ENCODE measurements at places on chromosomes 7 and 10.

DNA sequence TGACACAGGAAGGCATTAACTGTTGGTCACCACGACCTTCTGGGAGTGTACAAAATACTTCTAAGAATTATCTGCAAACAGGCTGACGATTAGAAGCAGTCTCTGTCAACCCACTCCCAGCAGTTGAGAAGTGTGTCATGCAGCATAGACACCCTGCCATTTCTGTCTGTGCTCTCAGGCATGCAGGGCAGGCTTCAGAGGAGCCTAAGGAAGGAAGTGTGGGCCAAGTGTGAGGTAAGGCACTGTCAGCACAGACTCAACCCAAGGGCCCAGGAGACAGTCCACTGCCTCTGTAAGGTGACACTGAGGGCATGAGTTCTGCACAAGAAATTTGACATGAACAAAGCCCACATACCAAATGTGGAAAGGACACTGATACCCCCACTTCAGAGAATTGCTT, 109.0 kb upstream of the VIPR2 start:
- DNase-seq: peak; percentile 6

- DNase-seq: no peak
These were observed 410.8 kb upstream of the PRKCQ start for GRCh38 chr10:6990891-6991290.

GRCh38 chr10:126599949-126600682, 70.4 kb downstream of the C10orf90 start:
- no peak for DNase-seq

DNA sequence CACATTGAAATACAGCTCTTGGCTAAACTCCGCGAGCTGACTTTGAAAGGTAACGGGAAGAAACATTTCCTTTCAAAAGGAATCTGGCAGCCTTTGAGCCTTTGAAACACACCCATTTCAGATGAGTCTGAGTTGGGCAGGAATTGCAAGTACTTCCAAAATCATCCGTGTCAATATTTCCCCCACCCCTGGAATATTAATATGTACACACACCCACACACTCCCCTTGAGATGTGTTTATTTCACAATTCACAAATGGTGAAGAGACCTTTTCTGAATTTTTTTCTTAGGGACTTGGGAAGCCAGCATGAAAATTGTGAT, 438.7 kb upstream of the NRP1 start:
- DNase-seq: no peak

- no peak for DNase-seq
These were observed 15.3 kb downstream of the PPP1R17 start for GRCh38 chr7:31702354-31702753.

GRCh38 chr7:47337531-47337930, 244.4 kb downstream of the TNS3 start:
- DNase-seq: no peak

DNA sequence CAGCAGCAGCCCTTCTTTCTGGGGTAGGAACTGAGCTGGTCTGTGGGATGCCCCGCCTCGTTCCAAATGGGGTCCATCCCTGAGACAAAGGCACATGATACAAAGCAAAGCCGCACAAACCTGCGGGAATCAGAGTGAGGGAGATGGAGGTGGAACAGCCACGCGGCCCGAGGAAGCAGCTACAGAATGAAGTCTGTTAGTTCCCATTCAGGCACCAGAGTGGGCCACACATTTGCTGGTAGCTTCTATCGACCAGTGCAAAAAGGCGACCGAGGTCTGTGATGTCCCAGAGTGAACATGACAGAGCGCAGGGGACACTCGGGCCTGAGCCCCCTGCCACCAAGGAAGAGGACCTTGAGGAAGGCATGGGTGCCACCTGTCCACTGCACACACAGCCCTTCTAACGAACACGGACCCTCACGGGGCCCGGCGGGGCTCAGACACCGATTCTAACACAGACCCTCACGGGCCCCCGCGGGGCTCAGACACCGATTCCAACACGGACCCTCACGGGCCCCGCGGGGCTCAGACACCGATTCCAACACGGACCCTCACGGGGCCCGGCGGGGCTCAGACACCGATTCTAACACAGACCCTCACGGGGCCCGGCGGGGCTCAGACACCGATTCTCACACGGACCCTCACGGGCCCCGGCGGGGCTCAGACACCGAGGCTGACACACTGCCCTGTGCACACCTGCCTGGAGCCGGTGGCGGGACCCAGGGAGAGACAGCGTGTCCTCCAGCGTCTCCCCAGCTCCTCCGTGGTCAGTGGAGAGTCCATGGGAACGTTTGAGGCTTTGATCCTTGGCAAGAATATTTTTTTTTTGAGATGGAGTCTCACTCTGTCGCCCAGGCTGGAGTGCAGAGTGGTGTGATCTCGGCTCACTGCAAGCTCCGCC, 32.8 kb upstream of the FAM20C start:
- DNase-seq: no peak

DNA sequence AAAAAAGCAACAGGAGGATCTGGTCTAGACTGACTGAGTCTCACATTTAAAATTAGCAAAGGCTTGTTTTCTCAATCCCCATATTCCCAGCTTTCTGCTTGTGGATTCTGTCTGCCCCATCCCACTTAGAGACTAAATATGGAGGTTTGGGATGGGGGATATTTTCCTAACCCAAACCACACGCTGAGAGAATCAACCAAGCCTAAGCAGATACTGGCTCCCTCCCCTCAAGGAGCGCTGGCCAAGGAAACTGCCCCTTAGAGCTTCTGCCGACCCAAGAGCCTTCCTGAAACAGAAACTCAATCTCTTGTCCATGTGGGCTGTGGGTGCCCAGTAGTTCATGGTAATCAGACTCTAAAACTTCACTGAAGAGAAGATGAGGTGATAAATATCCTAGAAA, 3.9 kb downstream of the FFAR4 start:
- DNase-seq: no peak

DNA sequence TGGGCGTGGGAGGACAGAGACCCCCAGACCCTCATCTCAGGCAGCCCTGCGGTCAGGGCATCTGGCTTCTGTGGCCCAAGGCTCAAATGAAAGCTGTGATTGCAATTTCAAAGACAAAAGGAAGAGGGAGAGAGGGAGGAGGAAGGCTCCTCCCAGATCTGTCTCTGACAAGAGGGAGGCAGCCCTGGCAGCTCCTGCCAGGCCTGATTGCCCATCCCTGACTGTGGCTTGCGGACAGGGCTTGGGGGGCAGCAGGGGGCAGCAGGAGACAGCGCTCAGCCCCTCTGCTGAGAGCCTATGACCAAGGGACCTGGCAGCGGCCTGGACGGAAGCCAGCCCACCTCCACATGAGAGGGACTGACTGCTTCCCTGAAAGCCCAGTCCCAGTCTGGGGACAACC, 91.8 kb downstream of the PTPRN2 start:
- DNase-seq: no peak

DNA sequence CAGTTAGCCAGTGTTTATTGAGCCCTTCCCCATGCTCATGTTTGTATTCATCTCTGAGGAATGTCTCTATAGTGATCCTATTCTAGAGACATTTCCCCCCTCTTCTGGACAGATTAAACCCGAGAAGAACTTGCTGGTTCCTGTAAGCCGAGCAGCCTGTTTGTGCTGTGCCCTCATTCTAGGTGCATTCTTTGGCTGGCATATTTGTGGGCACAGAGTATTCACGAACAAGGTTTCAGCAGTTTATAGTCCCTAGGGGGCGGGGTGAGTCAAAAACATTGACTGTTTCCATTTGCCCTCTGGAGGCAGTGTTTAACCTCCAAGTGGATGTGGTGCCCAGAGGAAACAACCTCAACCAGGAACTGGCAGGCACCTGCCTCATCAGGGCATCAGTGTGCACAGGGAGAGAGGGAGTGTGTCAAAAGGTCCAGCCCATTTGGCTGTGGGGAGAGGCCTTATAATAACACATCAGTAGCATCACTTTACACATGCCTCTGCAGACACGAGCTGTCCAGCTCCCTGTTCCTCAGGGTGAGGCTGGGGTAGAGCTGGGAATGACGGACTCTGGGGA, 273.3 kb upstream of the LRGUK start:
- no peak for DNase-seq

DNA sequence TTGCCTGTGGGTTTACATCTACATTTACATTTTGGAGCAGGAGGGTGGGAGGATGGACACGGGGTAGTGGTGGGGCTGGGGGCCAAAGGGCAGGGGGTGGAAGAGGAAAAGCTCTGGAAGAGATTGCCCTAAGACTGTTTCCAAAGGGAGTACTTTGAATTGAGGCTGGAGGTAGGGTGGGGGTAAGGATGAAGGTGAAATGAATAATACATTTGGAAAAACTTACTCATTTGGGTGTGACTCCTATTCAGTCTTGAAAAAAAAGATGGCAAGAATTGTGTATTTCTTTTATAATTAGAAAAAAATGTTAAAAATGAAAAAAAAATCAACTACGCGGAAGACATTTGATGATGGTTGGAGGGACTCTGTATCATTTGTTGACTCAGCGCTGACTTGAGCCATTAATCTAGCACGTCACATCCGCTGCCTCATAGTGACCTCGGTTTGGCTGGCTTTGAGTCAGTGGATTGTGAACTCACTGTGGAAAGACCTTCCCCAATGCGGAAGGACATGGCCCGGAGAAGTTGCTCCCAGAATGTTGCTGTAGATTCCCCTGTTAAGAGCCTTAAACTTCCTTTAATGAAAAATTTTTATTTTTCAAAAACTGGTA, 2.8 kb downstream of the FAM180A start:
- DNase-seq: no peak

DNA sequence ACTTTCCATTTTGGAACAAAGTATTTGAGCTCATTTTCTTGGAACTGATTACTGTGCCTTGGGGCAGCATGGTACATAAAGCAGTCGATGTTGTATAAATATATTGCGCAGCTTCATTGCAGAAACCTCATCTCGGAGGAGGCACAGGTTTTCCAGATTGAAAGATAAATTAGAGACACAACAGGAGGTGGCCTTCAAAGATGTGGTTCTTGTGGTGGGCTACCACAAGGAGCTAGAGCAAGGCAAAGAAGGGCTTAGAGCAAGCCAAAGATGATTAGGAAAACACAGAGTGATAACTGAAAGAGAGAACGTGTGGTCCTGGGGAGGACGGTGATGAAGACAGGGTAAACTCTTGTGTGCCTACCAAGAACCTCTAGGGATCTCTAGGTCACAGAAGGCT, 169.1 kb upstream of the TNS3 start:
- no peak for DNase-seq

- no peak for DNase-seq
These were observed 64.0 kb downstream of the GOLGA7B start for GRCh38 chr10:97913614-97914013.

DNA sequence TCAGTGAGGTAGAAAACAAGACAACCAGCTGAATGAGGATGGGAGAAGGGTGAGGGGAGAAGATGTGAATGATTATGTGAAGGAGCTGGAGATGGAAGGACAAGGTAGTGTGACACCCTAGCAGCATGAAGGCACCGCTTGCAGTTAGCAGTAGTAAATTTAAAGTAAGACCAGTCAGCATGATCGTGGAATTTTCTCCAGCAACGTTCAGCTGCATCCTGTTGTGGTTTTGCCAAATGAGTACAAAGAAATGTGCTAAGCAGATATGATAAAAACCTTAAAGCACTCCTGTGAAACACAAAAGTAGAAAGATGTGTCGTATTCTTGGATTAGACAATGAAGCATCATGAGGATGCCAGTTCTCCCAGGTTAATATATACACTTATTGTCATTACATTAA, 34.1 kb upstream of the IFRD1 start:
- no peak for DNase-seq

DNA sequence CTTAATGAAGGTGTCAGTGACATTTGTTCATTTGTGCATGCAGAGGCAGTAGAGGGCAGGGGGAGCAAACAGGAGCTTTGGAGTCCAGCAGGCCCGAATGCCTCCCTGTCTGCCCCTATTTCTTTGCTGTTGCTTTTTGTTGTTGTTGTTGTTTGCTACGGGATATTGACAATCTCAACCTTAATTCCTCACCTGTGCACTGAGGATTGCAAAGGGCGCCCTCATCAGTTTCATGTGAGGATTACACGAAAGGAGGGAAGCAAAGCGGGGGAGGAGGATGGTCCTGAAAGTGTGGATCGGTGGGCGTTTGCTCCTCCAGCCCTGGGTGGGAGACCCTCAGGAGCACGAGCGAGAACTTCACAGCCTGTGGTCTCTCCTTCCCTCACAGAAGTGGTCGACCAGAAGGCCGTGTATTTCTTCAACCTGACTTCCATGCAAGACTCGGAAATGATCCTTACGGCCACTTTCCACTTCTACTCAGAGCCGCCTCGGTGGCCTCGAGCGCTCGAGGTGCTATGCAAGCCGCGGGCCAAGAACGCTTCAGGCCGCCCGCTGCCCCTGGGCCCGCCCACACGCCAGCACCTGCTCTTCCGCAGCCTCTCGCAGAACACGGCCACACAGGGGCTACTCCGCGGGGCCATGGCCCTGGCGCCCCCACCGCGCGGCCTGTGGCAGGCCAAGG, 9.6 kb downstream of the GDF10 start:
- peak; percentile 10 for DNase-seq

DNA sequence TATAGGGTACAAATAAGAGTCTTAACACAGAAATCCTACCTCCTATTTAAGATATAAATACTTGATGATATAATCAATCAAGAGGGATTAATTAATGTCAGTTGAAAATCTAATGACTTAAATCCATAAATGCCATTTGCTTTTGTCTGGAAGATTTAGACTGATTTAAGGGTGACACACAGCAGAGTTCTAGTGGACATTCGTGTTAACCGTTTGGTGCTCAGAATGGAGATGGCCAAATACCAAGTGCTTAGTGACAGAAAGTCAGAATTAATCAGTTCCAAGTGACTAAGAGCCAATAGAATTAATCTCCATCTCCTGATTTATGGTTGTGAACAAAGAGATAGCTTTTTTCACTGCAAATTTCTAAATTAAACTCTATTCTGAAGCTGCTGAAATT, 36.2 kb downstream of the NAMPT start:
- no peak for DNase-seq

DNA sequence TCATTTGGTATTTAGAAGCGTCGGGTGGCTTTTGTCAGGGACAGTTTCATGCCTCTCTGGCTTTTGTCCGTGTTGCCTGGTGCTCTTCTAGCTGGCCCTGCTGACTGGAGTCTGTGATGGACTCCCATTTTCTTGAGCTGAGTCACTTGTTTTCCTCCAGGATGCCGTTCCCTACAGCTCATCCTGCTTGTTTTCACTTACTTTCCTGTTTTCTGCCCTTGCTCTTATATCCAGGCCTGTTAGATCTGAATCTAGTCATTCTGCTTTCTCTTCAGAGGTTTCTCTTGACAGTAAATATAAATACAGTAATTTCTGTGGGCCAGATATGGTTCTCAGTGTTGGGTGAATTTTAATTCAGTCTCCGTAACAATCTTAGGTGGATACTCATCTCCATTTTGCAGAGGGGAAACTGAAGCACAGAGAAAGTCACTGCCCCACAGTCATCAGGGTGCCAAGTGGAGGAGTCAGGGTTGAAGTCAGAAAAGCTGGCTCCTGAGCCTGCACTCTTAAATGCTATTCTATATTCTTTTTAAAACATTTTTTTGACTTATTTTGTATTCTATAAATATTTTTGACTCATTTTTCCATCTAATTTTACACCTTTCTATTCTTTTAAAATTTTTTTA, 85.4 kb downstream of the CCNY start:
- no peak for DNase-seq

- DNase-seq: no peak
These were observed 158.1 kb upstream of the KMT2E start for GRCh38 chr7:104855861-104856260.

GRCh38 chr10:124495725-124496124, 34.1 kb downstream of the LHPP start:
- DNase-seq: no peak

GRCh38 chr7:131543298-131543697, 13.1 kb downstream of the PODXL start:
- no peak for DNase-seq

GRCh38 chr10:47020471-47020870, 109.2 kb downstream of the PTPN20 start:
- DNase-seq: no peak

GRCh38 chr10:98404571-98405359, 10.2 kb downstream of the PYROXD2 start:
- no peak for DNase-seq
